ENCODE measurements at places on chromosomes 16 and 17. TPM values are rescaled to one million over a fixed set of nuclear protein-coding genes. Genes with fewer than 3 reads are reported as not detected.
A peak's percentile ranks its signal among the peaks of the same experiment; 100 is the strongest.

The LGALS9B gene
- total RNA-seq: not detected

The EME1 gene
- 0.94 TPM for total RNA-seq

DNA sequence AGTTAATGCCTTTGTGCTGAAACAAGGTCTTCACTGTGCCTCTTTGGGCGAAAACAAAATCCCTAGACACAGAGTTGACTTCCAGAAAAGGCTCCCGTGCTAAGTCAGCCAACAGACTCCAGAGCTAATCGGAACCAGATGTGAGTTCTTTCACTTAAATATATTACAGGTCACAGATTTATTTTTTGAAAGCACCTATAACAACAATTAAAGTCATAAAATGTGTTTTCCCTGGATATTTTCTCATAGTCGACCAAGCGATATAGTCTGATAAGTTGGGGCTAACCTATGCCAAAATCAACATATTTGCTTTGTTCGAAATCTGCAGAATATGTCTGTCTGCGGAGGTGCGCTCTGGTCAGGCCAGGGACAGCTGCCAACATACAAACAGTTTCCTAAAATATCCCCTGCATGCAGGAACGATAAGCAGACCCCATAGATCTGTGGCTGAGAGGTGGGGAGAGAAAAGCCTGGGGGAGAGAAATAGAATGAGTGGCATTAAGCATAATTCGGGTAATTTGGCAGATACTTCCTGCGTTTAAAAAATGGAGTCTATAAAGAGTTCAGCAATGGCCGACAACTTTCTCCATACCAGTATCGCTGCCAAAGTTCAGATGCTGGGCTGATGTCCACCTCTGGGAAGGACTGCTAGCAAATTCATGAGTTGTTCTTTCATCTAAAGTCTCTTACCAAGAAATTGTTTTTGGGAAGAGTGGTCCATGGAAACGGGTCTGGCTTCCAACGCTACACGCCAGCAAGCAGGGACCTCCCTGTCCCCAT, 50.8 kb upstream of the MYH10 start:
- no peaks in the 10 kb centered on the region for H3K4me1 ChIP-seq
- no peak for DNase-seq
- no peaks in the 10 kb centered on the region for H3K27me3 ChIP-seq
- no peak overlapping the region for H3K27ac ChIP-seq
- no peak overlapping the region for H3K4me3 ChIP-seq

DNA sequence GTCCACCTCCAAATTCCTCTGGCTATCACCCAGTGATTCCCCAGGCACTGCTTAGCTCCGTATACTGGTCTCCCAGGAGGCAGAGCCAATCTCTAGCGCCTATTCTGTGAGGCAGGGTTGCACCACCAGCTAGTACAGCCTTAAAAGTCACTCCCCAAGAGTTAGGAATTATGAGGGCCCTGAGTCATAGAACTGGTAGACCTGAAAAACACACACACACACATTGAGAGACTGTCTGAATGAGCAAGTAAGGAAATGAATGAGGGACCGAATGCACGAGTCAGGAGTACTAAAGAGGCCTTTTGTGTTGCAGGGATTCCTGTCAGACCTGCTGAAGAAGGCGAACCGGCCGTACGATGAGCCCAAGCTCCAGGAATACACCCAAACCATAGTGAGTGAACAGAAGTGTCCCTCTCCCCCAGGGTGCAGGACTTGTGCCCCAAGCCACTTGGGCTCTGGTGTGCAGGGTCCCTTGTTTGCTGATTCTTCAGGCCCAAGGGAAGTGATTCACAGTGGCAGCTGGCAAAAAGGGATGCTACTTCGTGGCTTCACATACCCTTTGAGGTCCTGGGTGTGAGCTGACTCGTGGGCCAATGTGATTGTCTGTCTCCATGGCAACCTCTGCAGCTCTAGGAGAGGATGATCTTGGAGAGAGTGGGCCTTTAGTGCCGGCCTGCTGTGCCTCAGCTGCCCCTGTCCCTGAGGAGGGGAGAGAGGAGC, 24.7 kb downstream of the CALB2 start:
- DNase-seq: no peak
- H3K36me3 ChIP-seq: no peaks in the 10 kb centered on the region
- no peaks in the 10 kb centered on the region for H3K27me3 ChIP-seq
- no peak overlapping the region for H3K4me3 ChIP-seq
- no peak overlapping the region for H3K27ac ChIP-seq

GRCh38 chr16:50539053-50539695, 9.0 kb upstream of the NKD1 start:
- H3K4me3 ChIP-seq: no peak overlapping the region
- DNase-seq: no peak
- H3K27me3 ChIP-seq: no peaks in the 10 kb centered on the region
- no peaks in the 10 kb centered on the region for H3K36me3 ChIP-seq

GRCh38 chr17:45098869-45099616, 33.3 kb downstream of the PLCD3 start:
- no peaks in the 10 kb centered on the region for H3K36me3 ChIP-seq
- no peak overlapping the region for H3K27ac ChIP-seq
- peak; percentile 79 for DNase-seq
- H3K4me1 ChIP-seq: no peaks in the 10 kb centered on the region
- no peak overlapping the region for H3K4me3 ChIP-seq

DNA sequence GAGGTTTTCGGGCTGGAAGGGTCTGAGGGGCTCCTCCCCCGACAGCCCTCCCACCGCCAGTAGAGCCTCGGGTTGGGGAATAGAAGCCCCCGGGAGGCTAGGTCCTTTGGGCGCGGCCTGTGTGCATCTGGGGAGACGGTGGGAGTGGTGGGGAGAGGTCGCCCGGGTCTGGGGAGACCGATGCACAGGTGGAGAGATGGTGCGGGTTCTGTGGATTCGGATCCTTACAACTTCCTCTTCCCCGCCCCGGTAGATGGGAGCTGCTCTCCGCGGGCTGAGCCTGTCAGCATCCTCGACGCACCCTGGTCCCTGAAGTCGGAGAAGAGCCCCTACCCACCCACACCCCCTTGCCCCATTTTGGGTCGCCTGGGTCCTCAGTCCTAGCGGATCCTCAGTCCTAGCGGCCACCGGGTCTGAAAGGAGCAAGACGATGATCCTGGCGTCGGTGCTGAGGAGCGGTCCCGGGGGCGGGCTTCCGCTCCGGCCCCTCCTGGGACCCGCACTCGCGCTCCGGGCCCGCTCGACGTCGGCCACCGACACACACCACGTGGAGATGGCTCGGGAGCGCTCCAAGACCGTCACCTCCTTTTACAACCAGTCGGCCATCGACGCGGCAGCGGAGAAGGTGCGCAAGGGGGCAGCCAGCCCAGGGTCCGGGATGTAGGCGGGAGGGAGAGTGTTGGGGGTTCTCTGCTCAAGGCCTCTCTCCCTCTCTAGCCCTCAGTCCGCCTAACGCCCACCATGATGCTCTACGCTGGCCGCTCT, 790 bp downstream of the BCKDK start:
- no peaks in the 10 kb centered on the region for H3K27me3 ChIP-seq
- peaks cover 22% of the 10 kb centered on the region for H3K4me1 ChIP-seq
- peak overlapping the region; percentile 92 for H3K27ac ChIP-seq

- no peak for DNase-seq
- no peak overlapping the region for H3K4me3 ChIP-seq
Observed at GRCh38 chr16:78115659-78116058, 16.2 kb downstream of the WWOX start.

Data from pancreas (tissue), 10 donors.